Non-pigmented ciliary epithelial cell (primary cell): ENCODE measurements at places on chromosomes 13 and 19.

GRCh38 chr13:112795277-112795676 lies 105.4 kb downstream of the ATP11A start:
- DNase-seq: no peak

GRCh38 chr13:77740097-77740735 lies 42.7 kb downstream of the SLAIN1 start:
- no peak for DNase-seq

DNA sequence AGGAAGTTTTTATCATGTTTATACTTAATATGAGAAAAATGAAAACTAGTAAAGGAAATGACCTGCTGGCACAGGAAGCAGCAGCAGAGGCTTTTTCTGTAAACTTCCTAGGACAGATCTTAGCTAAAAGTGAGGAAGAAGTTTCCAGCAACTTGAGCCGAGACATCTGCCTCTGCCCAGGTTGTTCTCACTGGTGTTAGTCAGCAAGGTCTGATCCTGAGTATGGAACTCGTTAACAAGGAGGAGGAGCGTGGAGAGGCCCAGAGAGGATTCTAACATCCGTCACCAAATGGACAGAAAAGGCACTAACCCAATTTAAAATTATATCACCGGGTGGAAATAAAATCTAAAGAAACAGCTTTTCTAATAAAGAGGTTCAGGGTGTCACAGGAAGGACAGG lies 43.6 kb downstream of the PHF11 start:
- no peak for DNase-seq

DNA sequence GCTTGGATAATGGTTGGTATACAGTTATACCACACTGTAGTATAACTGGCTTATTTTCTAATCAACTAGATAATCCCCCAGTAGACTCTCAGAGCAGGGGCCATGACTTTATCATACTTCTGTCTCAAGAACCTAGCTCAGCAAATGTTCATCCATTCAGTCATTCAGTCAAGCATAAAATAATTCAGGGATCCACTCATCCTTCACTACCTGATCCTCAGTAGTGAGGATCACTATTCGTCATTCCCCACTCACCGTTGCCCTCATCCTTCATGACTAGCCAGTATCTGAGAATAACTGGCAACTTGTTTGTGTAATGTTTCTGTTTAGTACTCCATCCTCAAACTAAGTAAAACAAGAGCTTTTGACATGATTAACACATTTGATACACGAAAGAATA lies 77.6 kb downstream of the TSC22D1 start:
- DNase-seq: no peak

- no peak for DNase-seq
These were observed 31.0 kb downstream of the SPRY2 start for GRCh38 chr13:80309926-80310325.

DNA sequence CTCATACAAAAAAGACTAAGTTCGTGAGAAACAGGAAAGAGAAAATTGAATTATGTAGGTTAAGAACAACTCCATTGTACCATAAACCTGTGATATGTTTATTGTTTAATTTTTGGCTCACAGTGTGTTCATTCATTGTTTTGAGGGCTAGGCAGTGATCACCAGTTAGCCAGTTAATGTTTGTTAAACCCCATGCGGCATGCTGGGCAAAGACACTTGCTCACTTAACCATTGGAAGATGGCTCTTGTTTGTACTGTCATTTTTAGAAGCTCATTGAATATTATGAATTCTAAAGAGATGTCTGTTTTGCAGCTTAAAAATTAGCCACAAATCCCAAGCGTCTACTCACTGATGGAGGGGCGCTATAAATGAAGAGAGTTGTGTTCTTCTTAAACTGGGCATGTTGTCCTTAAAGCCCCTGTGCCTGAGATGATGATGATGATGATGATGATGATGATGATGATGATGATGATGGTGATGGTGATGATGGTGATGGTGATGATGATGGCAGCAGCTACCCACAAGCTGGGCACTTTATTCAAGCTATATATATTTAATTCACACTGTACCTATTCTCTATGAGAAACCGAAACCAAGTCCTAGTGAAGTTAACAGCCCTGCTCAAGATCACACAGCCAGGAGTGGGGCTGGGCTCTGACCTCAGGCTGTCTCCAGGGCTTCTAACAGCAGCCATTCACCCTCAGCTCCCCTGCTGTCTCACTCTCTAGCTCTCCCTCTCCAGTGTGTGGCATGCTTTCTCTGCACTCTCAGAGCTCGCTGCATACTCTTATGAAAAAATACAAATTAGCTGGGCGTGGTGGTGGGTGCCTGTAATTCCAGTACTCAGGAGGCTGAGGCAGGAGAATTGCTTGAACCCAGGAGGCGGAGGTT lies 169.1 kb downstream of the SHISA2 start:
- no peak for DNase-seq

- DNase-seq: no peak
These were observed 8.4 kb downstream of the FAM124A start for GRCh38 chr13:51230477-51231105.

DNA sequence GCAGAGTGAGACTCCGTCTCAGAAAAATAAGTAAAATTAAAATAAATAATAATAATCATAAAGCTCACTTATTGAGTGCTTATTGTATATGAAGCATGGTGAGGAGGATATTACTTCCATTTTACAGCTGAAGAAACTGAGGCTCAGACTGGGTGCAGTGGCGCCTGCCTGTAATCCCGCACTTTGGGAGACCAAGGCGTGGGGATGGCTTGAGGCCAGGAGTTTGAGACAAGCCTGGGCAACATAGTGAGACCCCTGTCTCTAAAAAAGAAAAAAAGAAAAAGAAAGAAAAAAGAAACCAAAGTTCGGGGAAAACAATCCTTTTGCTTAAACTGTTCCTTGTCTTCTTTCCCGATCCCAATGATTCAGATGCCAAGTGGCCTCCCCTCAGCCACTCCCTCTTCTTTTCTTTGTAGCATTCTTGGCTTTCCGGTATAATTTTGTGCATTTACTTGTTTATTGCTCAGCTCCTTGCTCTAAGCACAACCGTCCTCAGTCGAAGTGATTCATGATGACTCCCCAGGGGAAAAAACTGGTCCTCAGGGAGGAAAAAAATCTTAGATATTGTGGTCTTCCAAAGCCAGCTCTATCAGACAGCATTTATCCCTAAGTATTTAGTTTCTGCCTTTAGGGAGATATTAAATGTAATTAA lies 965 bp upstream of the EIF3G start:
- DNase-seq: peak; percentile 69

DNA sequence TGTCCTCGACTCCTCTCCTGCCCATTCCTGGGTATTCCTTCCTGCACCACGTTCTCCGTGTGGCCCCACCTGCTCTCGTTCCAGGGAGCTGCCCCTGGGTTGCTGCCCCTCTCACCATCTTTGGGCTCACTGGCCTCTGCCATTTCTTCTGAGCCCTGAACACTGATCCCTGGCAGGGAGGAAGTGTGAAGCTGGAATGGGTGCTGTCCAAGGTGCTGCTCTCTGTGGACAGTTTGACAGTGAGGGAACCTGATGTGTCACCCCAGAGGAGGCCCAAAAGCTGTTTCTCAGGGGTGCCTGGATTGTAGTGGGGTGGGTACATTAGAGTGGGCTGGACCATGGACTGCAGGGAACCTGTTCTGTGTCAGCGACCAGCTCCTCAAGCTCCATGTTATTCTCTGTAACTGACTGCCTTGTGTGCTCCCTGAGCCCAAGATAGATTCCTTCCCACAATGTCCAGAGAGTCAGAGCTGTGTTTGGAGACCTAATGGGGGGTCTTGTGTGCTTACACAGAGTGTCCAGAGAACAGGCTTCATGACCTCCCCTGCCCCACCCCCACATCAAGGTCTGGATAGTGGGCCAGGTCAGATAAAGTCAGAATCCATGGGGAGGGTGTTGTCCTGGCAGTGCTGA lies 7.2 kb upstream of the CEACAM8 start:
- no peak for DNase-seq

DNA sequence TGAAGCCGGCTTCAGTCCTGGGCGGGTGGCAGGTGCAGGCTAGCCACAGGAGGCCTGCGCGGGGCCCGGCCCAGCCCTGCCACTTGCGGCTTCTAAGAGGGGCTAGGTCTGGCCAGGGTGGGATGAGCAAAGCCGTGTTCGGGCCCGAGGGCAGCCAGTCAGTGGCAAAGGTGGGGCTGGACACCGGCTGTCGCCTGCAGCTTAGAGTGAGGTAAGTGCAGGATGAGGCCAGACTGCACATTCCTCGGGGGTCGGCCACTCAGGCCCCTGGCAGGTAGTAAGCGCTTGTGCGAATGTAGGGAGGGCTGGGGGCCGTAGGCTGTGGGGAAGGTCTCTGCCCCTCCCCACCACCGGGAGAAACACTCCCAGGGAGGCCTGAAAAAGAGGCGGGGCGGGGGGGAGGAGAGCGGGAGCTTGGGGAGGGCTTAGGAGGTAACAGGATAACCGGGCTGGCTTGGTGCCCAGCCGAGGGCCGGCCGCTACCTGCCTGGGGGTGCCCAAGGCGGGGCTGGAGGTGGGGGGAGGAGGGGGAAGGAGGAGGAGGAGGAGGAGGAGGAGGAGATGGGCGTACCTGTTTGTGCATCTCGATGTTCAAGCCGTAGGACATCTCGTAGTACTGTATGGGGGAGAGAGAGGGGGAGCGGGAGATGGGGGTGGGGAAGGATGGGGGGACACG lies 6.4 kb downstream of the TLE5 start:
- DNase-seq: no peak

DNA sequence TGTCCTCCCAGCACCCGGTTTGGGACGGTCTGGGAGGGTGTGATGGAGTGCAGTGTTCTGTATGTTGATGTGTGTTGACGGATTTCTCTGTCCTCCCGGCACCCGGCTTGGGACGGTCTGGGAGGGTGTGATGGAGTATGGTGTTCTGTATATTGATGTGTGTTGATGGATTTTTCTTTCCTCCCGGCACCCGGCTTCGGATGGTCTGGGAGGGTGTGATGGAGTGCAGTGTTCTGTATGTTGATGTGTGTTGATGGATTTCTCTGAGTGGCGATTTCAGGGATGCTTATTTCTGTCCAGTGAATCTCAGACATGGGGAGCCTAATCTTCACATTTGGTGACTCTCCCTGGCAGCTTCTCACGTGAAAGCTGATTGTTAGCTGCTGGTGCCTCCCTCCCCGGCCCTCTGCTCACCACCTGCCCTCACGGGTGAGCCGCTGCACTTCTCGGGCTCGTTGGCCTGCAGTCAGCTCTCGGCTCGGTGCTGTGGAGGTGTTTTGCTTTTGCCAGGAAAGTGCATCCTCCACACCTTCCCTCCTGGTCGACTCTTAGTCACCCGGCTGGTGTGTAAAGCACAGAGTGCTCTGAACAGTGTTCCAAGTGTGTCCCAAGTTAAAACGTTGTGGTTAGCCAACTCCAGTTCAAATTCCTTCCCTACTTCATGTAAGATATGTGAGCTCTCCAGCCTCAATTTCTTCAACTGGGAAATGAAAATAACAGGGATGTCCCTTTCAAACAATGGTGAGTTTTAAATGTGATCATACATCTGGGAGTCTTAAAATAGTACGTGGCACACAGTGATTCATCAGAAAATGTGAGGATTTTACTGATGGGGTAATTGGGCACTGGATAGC lies 54.6 kb downstream of the ATP11A start:
- DNase-seq: no peak

DNA sequence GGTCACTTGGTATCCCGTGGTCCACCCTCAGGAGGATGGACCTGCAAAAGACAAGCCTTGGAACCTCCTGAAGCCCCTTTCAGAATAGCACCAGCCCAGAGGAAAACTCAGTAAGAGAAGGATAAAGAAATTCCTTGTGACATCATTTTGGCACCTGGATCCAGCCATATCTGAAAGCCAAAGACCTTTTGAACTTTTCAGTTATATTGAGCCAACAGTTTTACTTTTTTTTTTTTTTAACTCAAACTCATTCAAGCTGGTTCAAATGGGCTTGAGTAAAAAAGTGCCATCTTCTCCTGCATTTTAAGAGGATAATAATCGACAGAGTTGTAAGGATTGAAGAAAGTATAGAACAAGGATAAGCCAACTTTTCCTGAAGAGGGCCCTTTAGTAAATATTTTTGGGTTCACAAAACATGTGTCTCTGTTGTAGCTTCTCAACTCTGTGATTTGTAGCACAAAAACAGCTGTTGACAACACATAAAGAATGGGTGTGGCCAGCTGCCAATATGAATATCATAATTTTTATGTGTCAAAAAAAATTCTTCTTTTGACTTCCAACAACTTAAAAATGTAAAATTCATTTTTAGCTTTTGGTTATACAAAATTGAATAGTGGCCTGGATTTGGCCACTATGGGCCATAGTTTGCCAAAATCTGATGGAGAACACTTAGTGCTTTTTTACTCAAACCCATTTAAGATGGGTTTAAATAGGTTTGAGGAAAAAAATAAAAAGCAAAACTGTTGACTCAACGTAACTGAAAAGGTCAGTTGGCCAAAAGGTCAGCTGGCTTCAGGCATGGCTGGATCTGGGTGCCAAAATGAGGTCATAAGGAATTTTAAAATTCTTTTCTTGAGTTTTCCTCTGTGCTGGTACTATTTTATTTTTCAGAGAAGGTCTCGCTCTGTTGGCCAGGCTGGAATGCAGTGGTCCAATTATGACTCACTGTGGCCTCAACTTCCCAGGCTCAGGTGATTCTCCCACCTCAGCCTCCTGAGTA lies 50.7 kb downstream of the ACSBG2 start:
- DNase-seq: no peak

GRCh38 chr13:41017159-41017558 lies 2.0 kb downstream of the ELF1 start:
- no peak for DNase-seq
